Ovary (tissue), 10 donors: ENCODE measurements at places on chromosomes 4 and X. TPM values are rescaled to one million over a fixed set of nuclear protein-coding genes. Genes with fewer than 3 reads are reported as not detected.

Gene CSAG3
- total RNA-seq: not detected

Gene TLR7
- total RNA-seq: 0.57 TPM

Gene JAKMIP1
- total RNA-seq: 0.88 TPM

Gene RTL3
- not detected for total RNA-seq

DNA sequence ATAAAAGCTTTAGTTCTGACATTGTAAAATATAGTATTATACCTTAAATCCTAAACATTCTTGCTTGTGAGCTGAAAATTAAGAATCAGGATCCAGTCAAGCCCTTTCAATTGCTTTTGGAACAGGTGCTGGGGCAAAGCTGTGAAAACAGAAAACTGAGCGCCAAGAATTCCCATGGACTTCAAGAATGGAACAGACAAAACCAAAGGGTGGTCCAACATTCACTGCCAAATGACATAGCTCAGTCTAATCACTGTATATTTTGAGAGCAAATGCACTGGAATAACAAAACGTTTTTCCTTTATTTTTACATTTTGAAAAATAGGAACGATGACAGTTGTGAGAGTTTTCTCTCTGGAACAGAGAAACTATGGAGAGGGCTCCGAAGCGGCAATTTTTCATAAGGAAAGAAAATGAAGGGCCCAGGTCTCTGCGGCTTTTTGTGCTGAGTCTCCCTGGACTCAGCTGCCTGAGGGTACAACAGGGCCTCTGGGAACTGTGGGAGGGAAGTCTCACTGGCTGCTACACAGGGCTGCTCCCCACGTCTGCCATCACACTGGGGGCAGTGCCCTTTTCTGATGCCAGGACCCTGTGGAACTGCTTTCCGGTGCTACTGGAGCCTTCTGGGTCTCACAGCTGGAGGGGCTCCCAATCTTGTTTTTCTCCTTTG, 56.0 kb upstream of the BMPR1B start:
- no peak for DNase-seq

GRCh38 chr4:39427520-39428114, 20.9 kb downstream of the KLB start:
- DNase-seq: no peak

Gene SFRP2
- 8.9 TPM for total RNA-seq

- DNase-seq: no peak
Observed at GRCh38 chr4:110128472-110128919, 69.9 kb downstream of the ELOVL6 start.

DNA sequence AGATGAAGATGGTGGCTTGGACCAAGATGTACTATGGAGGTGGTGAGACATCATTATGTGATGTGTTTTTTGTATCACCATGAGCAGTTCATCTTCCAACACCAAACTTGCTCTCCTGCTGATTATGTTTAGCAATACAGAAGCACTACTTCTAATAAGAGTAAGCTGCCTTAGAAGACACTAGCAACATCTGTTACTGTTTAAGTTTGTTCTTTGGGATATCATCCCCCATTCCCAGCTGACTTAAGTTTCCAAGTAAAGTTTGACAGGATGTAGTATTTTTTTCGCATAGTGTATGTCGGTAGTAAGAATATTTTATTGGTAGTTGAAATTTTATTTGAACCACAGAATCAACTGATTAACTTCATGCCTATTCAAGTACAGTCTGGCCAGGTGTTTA, 123.5 kb upstream of the BMPR1B start:
- DNase-seq: no peak

DNA sequence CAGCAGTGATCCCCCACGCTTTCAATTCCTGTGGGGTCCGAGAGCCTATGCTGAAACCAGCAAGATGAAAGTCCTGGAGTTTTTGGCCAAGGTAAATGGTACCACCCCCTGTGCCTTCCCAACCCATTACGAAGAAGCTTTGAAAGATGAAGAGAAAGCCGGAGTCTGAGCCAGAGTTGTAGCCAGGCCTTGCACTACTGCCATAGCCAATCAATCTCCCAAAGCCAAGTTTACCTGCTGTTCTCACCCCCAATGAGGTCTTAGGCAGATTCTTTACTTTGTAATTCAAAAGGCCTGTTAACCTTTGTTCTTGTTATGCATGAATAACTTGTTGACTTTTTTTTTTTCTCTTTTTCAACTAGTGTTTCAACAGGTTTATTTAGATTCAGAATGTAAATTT, 4.0 kb downstream of the MAGEB2 start:
- no peak for DNase-seq

Gene SPIN4
- total RNA-seq: 4.5 TPM

DNA sequence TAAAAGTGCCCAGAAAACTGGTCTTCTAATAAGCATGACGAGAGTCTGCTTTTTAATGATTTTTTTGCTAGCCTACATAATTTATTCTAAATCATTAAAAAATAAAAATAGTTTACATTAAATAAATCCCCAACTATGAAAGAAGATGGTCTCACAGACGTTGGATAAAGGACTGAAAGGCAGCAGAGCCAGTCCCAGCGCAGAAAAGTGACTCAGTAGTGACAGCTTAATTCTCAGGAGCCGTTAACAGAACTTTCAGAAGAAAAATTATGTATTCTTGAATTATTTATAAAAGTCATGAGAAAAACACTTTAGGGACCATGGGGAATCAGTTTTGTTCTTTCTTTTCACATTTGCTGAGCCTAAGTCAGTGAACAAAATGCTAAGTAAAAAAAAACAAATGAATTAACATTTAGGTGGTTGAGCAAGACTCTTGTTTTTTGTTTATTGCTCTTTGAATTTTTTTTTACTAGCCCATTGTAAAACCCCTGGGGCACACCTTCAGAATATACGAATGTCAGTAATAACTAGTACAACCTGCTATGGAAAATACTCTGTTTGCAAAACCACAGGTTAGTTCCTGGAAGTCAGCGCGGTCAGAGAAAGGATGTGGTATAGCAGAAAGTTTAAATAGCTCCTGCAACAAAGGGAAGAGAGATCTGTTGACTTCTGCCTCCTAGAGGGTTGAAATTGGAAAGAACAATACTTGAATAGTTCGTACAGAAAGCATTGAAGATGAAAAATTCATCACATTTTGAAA, 50.4 kb upstream of the CCDC160 start:
- no peak for DNase-seq

DNA sequence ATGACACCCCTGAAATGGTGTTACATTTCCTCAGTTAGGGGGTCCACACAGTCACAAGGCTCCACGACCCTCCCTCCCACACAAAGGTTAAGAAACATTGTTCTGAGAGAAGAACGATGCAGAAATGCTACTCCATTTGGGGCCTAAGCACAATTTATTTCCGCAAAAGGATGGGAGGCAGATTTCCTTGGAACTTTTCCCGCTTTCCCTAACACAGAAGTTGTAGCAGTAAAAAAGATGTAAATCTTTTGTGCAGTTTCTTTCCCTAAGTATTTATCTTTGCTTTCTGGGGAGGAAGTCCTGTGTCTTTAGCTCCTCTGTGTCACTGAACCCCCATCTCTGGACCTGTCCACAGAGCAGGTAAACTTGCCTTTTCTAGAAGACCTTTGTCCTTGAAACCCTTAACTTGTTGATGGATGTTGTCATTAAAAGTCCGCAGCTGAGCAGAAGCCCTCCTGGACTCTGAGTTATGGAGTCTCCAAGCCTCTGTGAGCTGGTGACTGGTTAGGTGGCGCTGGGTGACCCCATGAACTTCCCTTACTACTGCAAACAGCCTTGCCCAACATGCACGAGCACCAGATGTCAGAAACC, 67.2 kb upstream of the SHISA3 start:
- no peak for DNase-seq

DNA sequence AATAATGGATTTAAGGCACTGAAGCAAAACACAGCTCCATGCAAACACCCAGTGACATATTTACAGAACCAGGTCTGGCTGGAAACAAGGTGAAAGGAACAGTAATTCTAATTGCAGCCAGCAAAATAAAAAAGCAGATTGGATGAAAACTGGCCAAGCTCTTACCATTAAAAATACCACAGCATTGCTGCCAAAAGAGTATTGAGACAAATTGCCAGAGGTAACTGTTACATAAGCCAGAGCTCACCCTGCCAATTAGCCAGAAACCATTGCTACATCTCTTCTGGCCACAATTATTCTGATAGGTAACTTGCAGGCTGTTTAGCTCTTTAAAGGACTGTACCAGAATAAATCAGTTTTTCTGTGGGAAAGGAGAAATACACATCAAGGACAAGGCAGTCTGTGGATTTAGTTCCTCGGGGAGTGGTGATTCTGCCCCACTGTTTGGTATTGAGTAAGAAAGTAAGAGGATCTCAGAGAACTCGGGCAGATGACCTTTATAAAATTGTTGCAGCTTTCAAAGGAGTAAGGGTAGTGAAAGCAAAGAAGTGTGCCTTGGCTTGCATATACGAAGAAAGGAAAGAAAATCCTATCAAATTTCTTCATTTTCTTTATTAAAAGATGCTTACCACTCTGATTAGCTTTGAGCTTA, 369.5 kb downstream of the PPP3CA start:
- no peak for DNase-seq

GRCh38 chrX:103727115-103727514, 16.4 kb downstream of the TMEM31 start:
- DNase-seq: no peak

GRCh38 chr4:10656988-10657387, 27.6 kb downstream of the CLNK start:
- no peak for DNase-seq

DNA sequence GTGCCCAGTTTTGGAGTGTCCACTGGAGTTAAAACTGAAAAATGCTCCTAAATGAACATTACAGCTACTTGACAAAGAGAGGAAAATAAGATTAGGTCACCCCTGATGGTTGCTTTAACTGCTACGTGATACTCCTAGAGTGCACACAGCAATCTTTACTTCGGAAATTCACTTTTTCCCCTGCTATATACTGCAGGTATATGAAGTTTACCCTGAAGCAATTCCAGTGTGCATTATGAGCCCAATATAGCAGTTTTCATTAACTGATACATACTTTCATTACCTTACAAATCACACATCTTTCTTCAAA, 773 bp upstream of the ZNF827 start:
- DNase-seq: no peak

Gene GAGE1
- total RNA-seq: 1.0 TPM
